HepG2 (cell line): ENCODE measurements at places on chromosomes 12 and 14. TPM values are rescaled to one million over a fixed set of nuclear protein-coding genes. Genes with fewer than 3 reads are reported as not detected.

- H3K27ac ChIP-seq = no peak overlapping the region
- H3K4me3 ChIP-seq = no peak overlapping the region
- no peaks in the 10 kb centered on the region for H3K27me3 ChIP-seq
Measured at GRCh38 chr12:67813456-67813904, 164.9 kb downstream of the DYRK2 start.

- no peak overlapping the region for H3K4me3 ChIP-seq
- H3K4me1 ChIP-seq = peaks cover 31% of the 10 kb centered on the region
- peaks cover 97% of the 10 kb centered on the region for H3K36me3 ChIP-seq
- no peak overlapping the region for H3K27ac ChIP-seq
- DNase-seq = no peak
Measured at GRCh38 chr12:119676022-119676421, 8.1 kb downstream of the PRKAB1 start.

DNA sequence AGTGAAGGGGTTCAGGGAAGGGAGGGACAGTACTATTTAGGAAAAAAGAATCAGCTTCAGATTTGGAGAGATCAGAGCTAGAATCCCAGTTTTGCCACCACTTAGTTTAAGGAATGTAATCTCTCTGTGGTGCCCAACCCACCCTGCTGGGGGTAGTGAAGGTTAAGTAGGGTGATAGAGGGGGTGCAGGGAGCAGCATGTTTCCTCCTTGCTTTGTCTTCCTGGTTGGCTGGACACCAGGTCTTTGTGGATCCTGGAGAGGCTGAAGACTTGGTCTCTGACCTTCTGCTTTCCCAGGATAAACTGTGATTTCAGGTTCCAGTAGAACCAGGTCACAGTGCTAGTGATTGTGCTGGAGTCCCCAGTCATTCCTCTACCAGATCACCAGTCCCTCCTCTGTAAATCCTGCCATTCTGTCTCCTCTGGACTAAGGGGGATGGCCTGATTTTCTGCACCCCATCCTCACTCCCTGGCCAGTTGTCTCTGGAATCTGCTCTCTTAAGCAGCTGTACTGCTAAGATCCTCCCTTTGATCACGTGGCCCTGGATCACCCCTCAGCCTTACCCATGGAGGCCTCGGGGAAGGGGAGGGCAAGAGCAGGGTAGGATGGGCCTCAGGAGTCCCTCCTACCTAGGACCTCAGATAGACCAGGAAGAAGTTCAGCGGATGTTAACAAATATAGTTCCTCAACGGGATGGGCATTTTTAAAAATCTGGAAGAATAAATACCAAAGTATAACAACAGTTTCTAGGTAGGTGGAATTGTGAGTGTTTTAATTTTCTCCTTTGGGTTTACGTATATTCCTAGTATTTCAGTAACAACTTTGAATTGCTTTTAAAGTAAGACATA is 3.1 kb downstream of the MAP3K12 start:
- H3K4me3 ChIP-seq = no peak overlapping the region
- no peak overlapping the region for H3K27ac ChIP-seq
- H3K36me3 ChIP-seq = no peaks in the 10 kb centered on the region
- H3K4me1 ChIP-seq = peaks cover 60% of the 10 kb centered on the region

- no peaks in the 10 kb centered on the region for H3K4me1 ChIP-seq
- peaks cover 16% of the 10 kb centered on the region; the same call in 2 of the 3 replicates for H3K27me3 ChIP-seq
- no peak overlapping the region for H3K4me3 ChIP-seq
- no peak for DNase-seq
- no peak overlapping the region for H3K27ac ChIP-seq
Measured at GRCh38 chr12:54683398-54683797, 35.2 kb upstream of the DCD start.

- no peak overlapping the region for H3K27ac ChIP-seq
- H3K4me1 ChIP-seq = no peaks in the 10 kb centered on the region
- no peaks in the 10 kb centered on the region for H3K27me3 ChIP-seq
- no peak for DNase-seq
- peaks cover 23% of the 10 kb centered on the region for H3K36me3 ChIP-seq
Measured at GRCh38 chr12:113850309-113851056, 115.6 kb downstream of the RBM19 start.

- no peak overlapping the region for H3K4me3 ChIP-seq
- H3K27ac ChIP-seq = no peak overlapping the region
- DNase-seq = no peak
- H3K4me1 ChIP-seq = no peaks in the 10 kb centered on the region
Measured at GRCh38 chr14:76708771-76709170, 52.5 kb upstream of the VASH1 start.

GRCh38 chr14:70934502-70935134 is 27.4 kb downstream of the PCNX1 start:
- H3K4me3 ChIP-seq = no peak overlapping the region
- H3K27me3 ChIP-seq = no peaks in the 10 kb centered on the region
- H3K4me1 ChIP-seq = peaks cover 38% of the 10 kb centered on the region
- DNase-seq = peak; percentile 29

DNA sequence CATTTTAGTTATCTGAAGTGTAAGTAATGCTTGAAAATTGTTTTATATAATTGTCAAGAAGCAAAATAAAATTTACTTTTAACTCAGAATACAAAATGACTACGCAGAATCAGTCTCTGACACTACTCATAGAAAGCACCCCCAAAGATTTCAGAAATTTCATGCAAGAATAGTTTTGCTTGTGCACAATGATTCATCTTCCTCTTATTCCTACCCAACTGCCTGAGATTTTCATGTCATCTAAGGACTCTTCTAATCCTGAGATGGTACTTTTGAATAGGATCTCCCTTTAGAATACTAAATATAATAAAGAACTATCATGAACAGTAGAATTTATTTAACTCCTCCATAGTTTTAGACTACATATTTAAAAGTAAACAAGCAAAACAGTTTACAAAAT is 485.3 kb upstream of the MGAT4C start:
- no peak for DNase-seq
- no peak overlapping the region for H3K4me3 ChIP-seq
- H3K27ac ChIP-seq = no peak overlapping the region
- H3K27me3 ChIP-seq = no peaks in the 10 kb centered on the region
- no peaks in the 10 kb centered on the region for H3K36me3 ChIP-seq

DNA sequence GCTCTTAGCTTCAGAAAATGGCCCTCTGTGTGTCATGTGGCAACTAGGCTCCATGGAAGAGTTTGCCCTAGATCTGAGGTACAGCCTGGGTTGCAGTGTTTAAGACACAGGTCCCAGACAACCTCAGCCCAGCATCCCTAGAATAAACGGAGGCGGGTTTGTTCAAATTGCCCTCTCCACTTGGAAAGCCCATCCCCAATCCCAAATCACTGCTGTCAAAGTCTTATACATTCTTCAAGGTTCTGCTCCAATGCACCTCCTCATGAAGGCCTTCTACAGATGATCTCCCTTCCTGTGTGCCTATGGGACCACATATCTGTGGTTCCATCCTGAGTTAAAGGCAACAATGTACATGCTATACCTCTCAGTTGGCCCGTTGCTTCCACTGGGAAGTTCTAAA is 289.8 kb downstream of the DPF3 start:
- no peaks in the 10 kb centered on the region for H3K36me3 ChIP-seq
- no peak overlapping the region for H3K27ac ChIP-seq
- no peaks in the 10 kb centered on the region for H3K4me1 ChIP-seq
- peaks cover 6% of the 10 kb centered on the region for H3K27me3 ChIP-seq
- H3K4me3 ChIP-seq = no peak overlapping the region

DNA sequence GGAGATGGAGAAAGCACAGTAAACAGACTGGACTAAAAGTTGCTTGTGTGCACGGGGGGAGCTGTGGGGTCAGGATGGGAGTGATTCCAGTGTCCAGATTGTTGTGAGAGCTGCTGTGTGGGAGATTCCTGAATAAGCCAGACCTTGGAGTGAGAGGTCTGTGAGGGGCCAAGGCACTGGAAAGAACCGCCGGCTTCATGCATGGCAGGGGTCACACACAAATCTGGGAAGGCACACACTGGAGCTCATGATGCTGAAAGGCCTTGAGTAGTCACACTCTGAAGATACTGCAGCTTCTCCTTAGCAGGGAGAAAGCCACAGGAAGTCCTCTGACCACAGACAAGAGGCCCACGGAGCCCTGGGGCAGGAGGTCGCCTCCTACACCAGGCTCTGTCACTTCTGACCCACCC is 23.1 kb downstream of the ADCY6 start:
- no peaks in the 10 kb centered on the region for H3K27me3 ChIP-seq
- H3K27ac ChIP-seq = no peak overlapping the region
- no peak overlapping the region for H3K4me3 ChIP-seq

DNA sequence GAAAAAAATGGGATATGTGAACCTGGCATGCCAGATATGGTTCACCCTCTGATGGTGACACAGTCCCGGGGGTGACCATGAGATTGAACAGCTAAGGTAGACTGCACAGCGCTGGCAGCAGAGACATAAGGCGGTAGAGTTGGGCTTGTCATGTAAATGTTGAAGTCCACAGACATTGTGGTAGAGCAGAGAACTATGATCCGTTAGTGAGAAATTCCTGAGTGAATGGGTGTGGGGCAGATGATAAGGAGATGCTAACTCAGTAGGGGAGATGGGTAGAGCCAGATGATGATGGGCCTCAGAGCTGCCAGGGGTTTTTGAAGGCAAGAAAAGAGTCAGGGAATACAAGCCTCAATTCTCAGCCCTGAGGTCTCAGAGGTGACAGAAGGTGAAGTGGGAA is 51.1 kb upstream of the DNM1L start:
- no peak overlapping the region for H3K4me3 ChIP-seq
- no peak for DNase-seq
- H3K27ac ChIP-seq = no peak overlapping the region
- peaks cover 4% of the 10 kb centered on the region for H3K36me3 ChIP-seq
- H3K4me1 ChIP-seq = no peaks in the 10 kb centered on the region

DNA sequence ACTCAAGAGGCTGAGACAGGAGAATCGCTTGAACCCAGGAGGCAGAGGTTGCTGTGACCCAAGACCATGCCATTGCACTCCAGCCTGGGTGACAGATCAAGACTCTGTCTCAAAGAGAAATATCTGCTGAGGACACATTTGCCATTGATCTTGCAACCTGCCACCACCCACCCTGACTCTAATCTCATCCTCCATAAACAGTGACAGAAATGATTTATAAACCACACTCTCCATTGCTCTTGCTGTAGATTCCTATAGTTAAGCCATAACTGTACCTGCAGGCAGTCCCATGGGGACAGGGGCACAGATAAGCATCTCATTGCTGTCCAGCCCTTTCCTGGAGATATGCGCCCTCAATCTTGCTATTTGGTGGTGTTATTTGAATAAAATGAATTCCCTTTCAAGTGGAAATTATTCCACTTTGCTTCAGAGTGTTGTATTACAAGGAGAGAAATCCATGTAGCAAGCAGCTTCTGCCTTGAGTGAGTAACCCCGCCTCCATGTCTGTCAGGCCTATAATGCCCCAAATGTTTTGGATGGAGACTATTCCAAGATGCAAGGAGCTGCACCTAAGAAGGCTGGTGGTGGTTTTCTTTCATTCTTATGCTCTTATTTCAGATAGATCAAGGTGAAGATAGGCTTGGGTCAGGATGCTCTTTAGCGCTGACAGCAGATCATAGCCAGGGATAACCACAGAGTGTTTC is 3.0 kb upstream of the ZDHHC22 start:
- H3K4me3 ChIP-seq = no peak overlapping the region
- DNase-seq = no peak
- no peak overlapping the region for H3K27ac ChIP-seq
- H3K4me1 ChIP-seq = peaks cover 19% of the 10 kb centered on the region
- no peaks in the 10 kb centered on the region for H3K36me3 ChIP-seq

- H3K36me3 ChIP-seq = no peaks in the 10 kb centered on the region
- no peak for DNase-seq
- H3K4me1 ChIP-seq = no peaks in the 10 kb centered on the region
- H3K27me3 ChIP-seq = no peaks in the 10 kb centered on the region
- no peak overlapping the region for H3K4me3 ChIP-seq
Measured at GRCh38 chr12:20018406-20018805, 349.9 kb upstream of the PDE3A start.

GRCh38 chr14:96352708-96353107 is 10.4 kb downstream of the ATG2B start:
- no peaks in the 10 kb centered on the region for H3K27me3 ChIP-seq
- no peak for DNase-seq
- H3K36me3 ChIP-seq = no peaks in the 10 kb centered on the region
- H3K27ac ChIP-seq = no peak overlapping the region
- no peaks in the 10 kb centered on the region for H3K4me1 ChIP-seq

- H3K4me3 ChIP-seq = no peak overlapping the region
- peaks cover 5% of the 10 kb centered on the region; the same call in 1 of the 2 replicates for H3K36me3 ChIP-seq
- no peaks in the 10 kb centered on the region for H3K4me1 ChIP-seq
- no peak for DNase-seq
- H3K27me3 ChIP-seq = no peaks in the 10 kb centered on the region
- no peak overlapping the region for H3K27ac ChIP-seq
Measured at GRCh38 chr12:106790020-106790419, 15.5 kb downstream of the RIC8B start.

Gene LMNTD1
- not detected in 2 replicates for total RNA-seq

Gene CAPZA3
- total RNA-seq = not detected in 2 replicates

Gene SSTR1
- total RNA-seq = 0.04 TPM in 2 replicates

Gene LRRK2
- total RNA-seq = not detected in 2 replicates

Gene MGAT4C
- total RNA-seq = not detected in 2 replicates
